D721Med (cell line): ENCODE measurements at places on chromosomes 16 and 17.

- no peak for DNase-seq
Measured at GRCh38 chr16:82735186-82735585, 108.4 kb downstream of the CDH13 start.

DNA sequence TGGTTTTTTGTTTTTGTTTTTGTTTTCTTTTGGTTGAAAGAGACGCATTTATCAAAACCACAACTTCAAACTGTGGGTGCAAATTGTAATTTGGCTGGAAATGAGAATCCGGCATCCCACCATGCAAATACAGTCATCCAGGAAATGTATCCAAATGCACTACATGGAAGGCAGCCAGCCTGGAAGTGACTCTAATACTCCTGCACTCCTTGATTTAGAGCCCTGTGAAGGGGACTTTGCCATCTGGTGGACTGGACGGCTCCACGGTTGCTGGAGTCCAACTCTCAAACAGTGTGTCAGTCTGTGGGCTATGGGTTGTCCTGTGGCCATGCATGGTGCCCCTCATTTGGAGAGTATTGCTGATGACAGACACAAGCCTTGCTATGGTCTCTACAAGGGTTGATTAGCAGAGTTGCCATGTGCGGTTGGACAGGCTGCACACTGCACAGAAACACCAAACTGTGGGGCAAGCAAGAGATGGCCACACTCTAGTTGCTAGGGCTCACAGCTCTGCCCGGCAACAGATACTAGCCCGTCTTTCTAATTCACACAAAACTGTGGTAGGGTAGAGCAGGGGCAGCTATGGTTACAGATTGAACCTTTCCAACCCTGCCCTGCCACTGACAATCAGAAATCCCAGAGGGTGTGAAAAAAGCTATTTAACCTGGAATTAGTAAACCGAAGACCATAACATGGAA is 62.4 kb downstream of the VAT1L start:
- DNase-seq, result no peak

DNA sequence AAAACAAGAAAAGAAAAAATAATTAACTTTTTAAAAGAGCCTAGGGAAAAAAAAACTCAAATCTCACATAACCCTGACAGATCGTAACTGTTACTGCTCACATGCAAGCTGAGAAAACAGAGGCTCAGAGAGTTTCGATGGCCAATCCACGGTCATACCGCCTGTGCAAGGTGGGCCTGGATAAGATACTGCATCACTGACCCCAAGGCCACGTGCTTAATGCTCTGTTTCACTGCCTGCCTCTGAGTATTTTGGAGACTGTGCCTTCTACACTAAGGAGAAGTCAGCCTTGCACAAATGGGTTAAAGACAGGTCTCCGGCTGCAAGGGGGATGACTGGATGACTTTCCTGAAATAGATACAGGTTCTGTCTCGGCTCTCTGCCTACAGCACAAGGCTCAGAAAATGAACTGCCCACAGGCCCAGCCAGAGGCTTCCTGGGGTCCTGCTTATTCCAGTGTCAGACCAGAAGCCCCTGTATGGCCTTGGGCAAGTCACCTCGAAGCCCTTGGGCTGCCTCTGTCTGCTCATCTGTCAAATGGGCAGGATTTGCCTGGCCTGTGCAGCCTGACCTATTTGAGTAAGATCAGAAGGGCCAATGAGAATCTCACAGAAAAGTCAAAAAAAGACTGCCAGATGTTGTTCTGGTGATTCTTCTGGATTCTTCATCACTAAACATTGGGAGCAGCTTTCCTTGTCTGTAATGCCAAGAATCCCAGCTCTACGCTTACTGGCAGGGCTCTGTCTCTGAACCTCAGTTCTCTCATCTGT is 25.8 kb downstream of the CNGB1 start:
- DNase-seq, result no peak

- DNase-seq, result no peak
Measured at GRCh38 chr17:11589716-11590115, 8.6 kb upstream of the DNAH9 start.

- no peak for DNase-seq
Measured at GRCh38 chr17:64773836-64774761, 112.0 kb upstream of the SMURF2 start.

GRCh38 chr17:32909787-32910369 is 18.1 kb upstream of the TMEM98 start:
- DNase-seq, result no peak

DNA sequence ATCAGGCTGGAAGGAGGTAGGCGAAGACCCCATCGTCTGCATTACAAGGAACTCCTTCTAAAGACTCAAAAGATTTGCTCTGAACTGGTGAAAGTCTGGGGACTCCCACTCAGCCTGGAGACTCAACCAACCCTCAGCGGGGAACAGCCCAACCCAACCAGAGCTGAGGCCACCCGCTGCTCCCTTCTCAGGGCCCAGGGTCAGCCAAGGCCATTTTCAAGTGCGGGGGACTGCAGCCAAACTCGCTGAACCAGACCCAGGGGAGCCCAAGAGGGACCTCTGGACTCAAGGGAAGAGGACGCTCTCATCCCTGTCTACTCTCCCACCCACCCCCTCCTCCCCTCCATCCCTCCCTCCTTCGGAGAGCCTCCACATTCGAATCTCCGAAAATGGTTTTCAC is 24.1 kb downstream of the XYLT1 start:
- no peak for DNase-seq

DNA sequence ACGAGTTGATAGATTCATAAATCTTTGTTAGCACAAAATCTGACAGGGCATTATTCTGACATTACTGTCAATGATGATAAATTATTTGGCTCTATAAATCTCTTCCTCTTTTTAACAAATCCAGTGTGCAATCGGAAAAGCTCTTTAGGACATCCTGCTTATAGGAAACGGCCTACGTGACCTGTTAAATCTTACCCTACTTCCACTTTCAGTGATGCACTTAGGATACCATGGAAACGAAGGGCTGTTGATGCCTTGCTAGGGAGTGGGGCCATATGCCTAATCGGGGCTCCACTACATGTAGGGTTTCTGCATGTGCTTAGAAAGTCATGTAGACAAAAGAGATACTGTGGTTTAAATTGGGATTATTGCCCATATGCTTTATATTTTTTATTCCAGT is 27.2 kb downstream of the ZNF594 start:
- DNase-seq, result no peak

- no peak for DNase-seq
Measured at GRCh38 chr16:13426736-13427135, 493.2 kb upstream of the ERCC4 start.

DNA sequence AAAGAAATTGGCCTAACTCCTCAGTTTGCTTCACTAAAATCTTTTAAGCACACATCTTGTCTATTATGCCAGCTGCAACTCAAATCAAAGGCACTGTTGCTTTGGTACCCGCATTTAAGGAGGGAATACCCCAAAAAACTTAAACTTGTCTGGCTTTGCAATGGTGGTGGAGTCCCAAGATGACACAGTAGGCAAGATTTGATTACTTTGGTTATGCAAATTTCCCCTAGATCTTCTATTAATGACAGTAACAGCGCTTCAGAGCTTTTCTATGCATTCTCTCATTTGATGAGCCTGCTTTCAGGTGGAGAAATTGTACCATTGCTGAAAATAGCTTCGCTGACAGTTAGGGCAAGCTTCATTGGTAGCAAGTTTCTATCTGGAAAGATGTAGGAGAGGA is 27.2 kb downstream of the WWOX start:
- no peak for DNase-seq

DNA sequence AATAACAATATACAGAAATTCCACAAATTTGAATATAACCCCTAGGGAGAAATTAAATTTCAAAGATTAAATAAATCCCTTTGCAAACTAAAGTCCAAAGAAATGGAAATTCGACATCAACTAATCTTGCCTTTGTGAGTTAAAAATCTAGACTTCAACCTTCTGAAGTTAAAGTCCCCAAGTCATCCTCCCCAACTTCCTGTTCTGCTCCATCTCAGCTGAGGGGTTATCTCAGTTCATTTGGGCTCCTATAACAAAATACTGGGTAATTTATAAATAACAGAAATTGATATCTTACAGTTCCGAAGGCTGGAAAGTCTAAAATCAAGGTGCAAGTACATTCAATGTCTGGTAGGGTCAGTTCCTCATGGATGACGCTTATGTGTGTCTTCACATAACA is 22.8 kb upstream of the KDM6B start:
- no peak for DNase-seq

- DNase-seq, result no peak
Measured at GRCh38 chr16:23257682-23258081, 44.4 kb upstream of the SCNN1B start.

- no peak for DNase-seq
Measured at GRCh38 chr17:6521586-6521985, 34.8 kb downstream of the PITPNM3 start.

GRCh38 chr17:74467221-74467951 is 952 bp downstream of the CD300A start:
- DNase-seq, result no peak

GRCh38 chr17:64420143-64420670 is 28.7 kb upstream of the MILR1 start:
- DNase-seq, result peak; percentile 41

DNA sequence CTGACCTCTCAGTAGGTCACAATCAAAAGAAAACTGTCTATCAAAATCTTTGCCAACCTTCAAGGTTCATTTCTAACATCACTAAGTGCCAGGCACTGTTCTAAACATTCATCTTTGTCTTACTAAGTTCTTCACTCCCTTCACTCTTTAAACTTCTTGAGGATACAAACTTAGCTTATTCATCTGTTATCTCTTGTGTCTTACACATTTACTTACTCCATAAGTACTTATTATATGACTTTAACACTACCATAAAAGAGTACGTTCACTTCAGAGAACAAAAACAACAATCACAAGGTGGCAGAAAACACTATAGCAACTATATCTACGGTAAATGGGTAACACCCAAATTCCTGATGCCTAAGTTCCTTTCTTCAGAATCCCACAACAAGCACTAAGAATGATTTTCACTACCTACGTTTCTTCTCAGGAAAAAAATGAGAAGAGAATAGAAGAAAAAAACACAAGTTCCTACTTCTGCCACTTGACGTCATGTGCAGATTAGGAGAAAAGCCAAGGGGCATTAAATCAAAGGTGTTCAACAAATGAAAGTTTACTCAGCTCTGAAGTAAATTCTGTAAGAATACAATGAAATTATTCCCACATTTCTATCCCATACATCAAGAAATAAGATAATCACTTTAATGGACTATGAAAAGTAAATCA is 29.2 kb downstream of the KANSL1 start:
- DNase-seq, result no peak

DNA sequence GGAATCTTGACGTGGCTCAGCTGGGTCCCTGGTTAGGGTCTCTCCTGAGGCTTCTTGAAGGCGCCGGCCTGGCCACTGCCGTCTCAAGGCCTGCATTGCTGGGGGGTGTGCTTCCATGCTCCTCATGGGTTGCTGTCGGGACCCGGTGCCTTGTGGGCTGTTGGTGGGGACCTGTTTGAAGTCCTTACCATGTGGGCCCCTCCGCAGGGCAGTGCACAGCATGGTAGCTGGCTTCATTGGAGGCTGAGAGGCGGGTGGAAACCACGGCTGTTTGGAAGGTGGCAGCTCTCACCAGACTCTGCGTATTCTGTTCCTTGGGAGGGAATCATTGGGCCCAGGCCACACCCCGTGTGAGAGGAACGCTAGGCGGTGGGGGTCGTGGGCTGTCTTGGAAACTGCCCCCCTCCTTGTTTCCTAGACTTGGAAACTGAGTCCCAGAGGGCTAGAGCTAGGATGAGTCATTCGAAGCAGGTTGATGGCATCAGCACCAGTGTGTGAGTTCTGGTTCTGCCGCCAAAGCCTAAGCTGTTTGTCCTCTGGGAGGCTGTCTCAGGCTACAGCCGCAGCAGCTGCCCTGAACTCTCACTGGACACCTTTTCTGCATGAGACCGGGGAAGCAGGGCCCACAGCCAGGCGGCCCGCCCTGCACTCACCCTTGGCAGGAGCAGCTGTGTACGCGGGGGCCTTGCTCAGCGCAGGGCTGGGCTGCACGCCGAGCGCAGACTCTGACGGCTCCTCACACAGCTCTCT is 35.2 kb downstream of the ZNF750 start:
- DNase-seq, result no peak

DNA sequence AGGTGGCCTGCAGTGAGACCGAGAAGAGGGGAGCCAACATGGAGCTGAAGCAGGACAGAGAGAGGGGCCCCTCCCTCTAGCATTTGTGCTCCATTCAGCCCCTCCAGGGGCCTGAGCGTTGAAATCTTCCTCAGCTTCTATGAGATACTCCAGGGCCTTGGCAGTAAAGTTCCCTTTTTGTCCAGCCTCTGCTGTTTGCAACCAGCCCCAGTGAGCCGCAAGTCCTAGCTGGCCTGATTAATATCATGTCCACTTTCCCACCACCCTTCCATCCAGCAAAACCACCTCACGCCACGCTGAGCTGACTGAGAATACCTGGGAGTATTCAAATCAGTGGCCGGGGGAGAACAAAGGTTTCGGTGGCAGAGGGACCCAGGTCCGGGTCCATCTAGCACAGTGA is 11.7 kb upstream of the RPH3AL start:
- DNase-seq, result no peak

GRCh38 chr17:58242171-58242784 is 3.9 kb downstream of the LPO start:
- DNase-seq, result no peak

DNA sequence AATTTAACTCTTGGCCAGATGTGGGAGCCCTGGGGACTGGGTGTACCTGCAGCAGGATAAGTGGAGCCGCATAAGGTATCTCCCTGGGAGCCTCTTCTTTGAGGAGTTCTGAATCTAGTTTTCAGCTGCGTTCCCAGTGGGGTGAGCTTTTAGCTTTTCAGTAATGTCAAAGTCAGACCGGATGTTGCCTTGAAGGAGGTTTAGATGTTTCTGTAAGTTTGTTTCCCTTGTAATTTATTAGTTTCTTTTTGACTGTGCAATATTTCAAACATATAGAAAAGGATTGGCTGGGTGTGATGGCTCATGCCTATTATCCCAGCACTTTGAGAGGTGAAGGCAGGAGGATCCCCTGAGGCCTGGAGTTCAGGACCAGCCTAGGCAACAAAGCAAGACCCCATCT is 98.6 kb upstream of the EEF2KMT start:
- no peak for DNase-seq

GRCh38 chr17:82302568-82302963 is 14.8 kb downstream of the CD7 start:
- DNase-seq, result no peak

DNA sequence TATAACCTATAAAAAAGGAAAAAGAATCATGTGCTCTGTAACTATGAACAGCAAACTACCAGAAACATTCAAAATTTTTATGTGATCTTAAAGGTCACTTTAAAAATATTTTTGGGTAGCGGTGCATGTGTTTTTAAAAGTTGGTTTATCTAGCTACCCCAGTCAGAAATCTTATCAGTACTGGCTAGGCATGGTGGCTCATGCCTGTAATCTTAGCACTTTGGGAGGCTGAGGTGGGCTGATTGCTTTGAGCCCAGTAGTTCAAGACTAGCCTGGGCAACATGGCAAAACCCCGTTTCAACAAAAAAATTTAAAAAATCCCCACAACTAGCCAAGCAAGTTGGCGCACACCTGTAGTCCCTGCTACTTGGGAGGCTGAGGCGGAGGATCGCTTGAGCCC is 3.7 kb downstream of the CAPNS2 start:
- no peak for DNase-seq
